ENCODE measurements at places on chromosomes 13 and 19.

- DNase-seq: no peak
Measured at GRCh38 chr13:48891586-48891985, 84.1 kb upstream of the FNDC3A start.

GRCh38 chr19:17490411-17490810, 20.1 kb downstream of the SLC27A1 start:
- DNase-seq: no peak

GRCh38 chr13:113856716-113857065, 7.2 kb downstream of the GAS6 start:
- no peak for DNase-seq

- peak; percentile 17 for DNase-seq
Measured at GRCh38 chr19:30682999-30683536, 310.9 kb downstream of the ZNF536 start.

- DNase-seq: no peak
Measured at GRCh38 chr19:2112516-2113320, 16.0 kb downstream of the IZUMO4 start.

DNA sequence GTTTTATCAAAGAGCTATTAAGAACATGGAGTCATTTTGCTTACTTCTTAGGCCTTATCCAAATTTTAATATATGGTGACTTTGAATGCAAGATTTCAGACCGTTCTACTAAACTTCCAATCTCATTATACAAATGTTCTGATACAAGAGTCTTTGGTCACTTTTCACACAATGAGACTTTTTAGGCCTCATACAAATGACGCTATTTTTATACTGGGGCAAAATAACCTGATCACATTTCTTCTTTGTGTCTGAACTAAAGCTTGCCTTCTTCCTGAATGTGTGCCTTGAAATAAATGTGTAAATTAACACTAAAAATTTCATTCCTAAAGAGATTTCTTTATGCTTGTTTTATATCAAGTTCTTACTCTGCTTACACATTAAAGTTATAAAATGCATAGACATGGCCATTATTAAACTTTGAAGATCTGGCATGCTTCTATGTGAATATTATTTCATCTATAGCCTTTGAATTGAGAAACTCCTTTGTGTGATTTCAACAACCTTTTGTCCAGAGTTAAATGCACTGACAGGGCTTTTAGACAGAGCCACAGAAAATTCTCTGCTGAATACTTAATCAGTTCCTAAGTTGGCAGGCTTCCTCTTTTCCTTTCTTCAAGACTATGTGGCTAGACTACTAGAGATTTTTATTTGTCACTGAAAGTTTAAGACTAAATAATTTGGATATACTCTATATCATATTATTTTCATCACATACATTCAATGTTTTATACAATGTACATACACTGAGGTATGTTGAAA, 86.1 kb downstream of the EDNRB start:
- no peak for DNase-seq

DNA sequence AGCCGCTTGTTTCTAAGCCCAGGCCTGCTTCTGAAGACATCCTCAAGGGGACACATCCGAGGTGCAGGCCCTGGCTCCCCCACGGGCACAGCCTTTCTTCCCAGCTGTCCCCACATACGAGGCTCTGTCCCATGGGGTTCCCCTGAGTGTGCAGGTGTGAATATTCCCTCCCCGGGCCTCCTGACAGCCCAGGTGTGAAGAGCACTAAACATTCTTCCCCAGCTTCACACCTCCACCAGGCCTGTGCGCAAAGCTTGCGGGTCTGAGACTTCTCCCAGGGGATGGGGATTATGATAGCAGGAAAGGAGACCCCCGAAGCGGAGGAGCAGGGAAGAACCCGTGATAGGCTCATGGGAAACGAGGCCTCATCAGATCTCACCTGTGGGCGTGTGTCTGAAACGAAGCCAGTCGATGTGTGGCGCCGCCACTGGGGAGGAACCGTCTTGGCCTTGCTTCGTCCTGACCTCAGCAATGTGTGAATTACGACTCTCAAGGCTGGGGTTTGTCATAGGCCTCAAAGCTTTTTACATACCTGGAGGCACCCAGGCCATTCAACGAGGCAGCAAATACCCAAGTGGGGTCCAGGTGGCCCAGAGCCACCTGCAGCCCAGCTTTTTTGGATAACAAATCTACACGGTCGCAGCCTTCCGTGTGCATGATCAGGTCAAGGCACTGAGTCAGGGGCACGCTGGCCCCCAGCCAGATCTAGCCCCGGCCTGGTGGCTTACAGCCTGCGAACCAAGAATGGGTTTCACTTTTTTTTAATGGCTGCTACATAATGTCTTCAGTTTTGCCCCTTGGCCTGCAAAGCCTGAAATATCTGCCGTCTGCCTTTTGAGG, 134.3 kb downstream of the STK24 start:
- DNase-seq: no peak

- DNase-seq: no peak
Measured at GRCh38 chr19:38031423-38031770, 124.4 kb downstream of the SIPA1L3 start.

- no peak for DNase-seq
Measured at GRCh38 chr13:112767506-112768471, 78.0 kb downstream of the ATP11A start.
